Eye (tissue), 1 donor: ENCODE measurements at places on chromosomes 5 and 9.

DNA sequence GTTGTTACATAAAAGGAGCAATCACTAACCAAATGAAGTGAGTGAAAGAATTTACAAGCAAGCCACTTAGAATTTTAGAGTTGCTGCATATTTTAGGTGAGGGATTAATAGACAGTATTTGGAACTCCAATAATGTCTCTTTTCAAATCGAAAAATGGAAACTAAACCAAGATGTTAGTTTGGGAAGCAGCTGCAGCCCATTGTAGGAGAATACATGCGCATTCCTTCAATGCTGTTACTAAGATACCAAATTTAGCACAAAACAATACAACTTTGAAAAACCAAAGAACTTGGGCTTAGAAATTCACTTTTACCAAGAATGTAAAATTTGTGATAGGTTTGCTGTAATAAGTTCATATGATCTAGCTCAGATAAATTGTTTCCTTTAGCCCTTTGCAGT lies 411.8 kb upstream of the CDH6 start:
- DNase-seq: no peak

GRCh38 chr5:66969484-66969883 lies 227.1 kb downstream of the CD180 start:
- no peak for DNase-seq

DNA sequence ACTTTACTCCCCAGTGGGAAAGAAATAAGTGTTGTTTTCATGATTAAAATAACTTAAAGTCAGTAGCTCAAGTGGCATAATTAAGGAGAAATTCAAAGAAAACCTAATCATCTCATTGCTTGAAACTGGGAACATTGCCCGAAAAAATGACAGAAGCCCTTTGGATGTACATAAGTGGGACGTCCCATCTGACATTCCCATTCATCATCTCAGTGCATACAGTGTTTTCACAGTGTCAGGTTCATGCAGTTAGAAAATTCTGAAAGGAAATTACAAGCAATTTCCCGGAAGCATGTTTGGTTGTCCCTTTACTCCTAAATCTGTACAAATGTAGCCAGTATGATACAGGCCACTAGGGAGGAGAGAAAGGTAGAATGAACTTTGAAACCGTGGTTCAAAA lies 95.6 kb downstream of the ADAMTS16 start:
- no peak for DNase-seq

DNA sequence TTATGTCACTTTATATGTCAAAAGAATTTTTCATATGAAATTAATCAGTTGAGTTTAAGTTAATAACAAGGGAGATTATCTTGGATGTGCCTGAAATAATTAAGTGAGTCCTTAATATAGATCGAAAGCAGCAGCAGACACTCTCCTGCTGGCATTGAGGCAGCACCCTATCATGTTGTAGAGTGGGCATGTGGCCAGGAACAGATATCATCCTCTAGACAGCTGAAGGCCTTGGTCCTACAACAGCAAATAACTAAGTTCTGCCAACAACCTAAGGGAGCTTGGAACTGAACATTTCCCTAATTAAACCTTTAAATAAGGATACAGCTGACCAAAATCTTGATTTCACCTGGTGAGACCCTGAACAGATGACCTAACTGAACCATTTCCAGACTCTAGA lies 25.8 kb upstream of the UGT3A1 start:
- DNase-seq: no peak

GRCh38 chr5:173568703-173569102 lies 47.7 kb downstream of the BOD1 start:
- no peak for DNase-seq

DNA sequence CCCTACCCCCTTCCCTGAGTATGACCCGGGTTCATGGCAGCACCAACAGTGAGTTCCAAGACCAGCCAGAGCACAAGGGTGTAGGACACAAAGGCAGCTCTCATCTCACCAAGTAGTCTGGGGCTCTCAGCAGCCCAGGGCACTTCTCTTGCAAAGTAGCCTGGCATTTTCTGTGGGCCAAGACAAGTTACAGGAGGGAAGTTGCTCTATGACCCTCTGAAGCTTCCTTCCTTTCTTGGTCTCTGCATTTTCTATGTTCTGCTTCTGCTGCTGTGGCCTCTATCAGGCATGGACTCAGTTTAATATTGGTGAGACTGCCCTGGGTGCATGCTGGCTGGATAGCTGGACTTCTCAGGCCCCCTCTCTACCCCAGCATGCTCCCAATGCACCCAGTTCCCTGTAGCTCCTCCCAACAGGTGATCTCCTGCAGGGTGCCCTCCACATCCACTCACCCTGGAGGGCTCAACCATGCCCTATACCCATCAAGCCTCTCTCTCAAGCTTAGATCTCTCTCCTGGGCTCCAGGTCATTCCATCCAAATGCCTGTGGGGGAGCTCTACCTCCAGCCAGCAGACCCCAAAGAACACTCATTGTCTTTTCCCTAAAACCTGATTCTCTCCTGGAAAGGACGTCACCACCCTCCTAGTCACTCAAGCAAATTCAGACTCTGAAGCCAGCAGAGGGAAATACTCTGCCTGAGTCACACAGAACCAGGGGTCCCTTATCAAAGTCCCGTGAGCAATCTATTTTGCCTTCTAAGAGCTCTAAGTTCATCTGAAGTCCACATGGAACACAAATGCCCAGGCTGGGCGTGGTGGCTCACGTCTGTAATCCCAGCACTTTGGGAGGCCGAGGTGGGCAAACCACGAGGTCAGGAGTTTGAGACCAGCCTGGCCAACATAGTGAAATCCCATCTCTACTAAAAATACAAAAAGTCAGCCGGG lies 13.8 kb downstream of the TBC1D2 start:
- DNase-seq: no peak
